Mesothelial cell of epicardium (in vitro differentiated cells): ENCODE measurements at places on chromosomes 2 and 18. TPM values are rescaled to one million over a fixed set of nuclear protein-coding genes. Genes with fewer than 3 reads are reported as not detected.

The RPRM gene
- 14.4 to 15.5 TPM (median 15.2 TPM) in 3 replicates for total RNA-seq

The SATB2 gene
- 3.4 to 4.0 TPM (median 3.8 TPM) in 3 replicates for total RNA-seq

The CCDC121 gene
- 4.6 to 5.2 TPM (median 4.9 TPM) in 3 replicates for total RNA-seq

The VAMP8 gene
- total RNA-seq, result 51.0 to 55.7 TPM (median 55.5 TPM) in 3 replicates

The FSHR gene
- total RNA-seq, result not detected in 3 replicates

The RFTN2 gene
- total RNA-seq, result 7.7 to 9.9 TPM (median 9.7 TPM) in 3 replicates

The SH2D6 gene
- total RNA-seq, result 0.35 to 0.79 TPM (median 0.38 TPM) in 3 replicates

The CTLA4 gene
- total RNA-seq, result not detected in 3 replicates

The RRM2 gene
- 30.8 to 35.7 TPM (median 32.7 TPM) in 3 replicates for total RNA-seq

The ADAM23 gene
- 6.9 to 8.6 TPM (median 8.5 TPM) in 3 replicates for total RNA-seq

The LINC00305 gene
- total RNA-seq, result not detected in 3 replicates

The RNF103 gene
- total RNA-seq, result 39.2 to 41.2 TPM (median 39.4 TPM) in 3 replicates

The PPP1R7 gene
- total RNA-seq, result 37.3 to 40.4 TPM (median 37.8 TPM) in 3 replicates

The DSG4 gene
- total RNA-seq, result 0.07 to 0.09 TPM (median 0.09 TPM) in 3 replicates

The VWC2L gene
- total RNA-seq, result not detected in 3 replicates

The ASXL3 gene
- 34.0 to 36.7 TPM (median 36.0 TPM) in 3 replicates for total RNA-seq
